ENCODE measurements at places on chromosomes 5 and 9. TPM values are rescaled to one million over a fixed set of nuclear protein-coding genes. Genes with fewer than 3 reads are reported as not detected.

IL9 gene
- total RNA-seq = 104 TPM

PHF24 gene
- total RNA-seq = 0.11 TPM

IFNK gene
- not detected for total RNA-seq

HAPLN1 gene
- total RNA-seq = not detected

DRD1 gene
- total RNA-seq = not detected

RNF180 gene
- 0.53 TPM for total RNA-seq

HSPB3 gene
- not detected for total RNA-seq

GFI1B gene
- not detected for total RNA-seq

ZNF354C gene
- 3.4 TPM for total RNA-seq

IFNA13 gene
- not detected for total RNA-seq

DNA sequence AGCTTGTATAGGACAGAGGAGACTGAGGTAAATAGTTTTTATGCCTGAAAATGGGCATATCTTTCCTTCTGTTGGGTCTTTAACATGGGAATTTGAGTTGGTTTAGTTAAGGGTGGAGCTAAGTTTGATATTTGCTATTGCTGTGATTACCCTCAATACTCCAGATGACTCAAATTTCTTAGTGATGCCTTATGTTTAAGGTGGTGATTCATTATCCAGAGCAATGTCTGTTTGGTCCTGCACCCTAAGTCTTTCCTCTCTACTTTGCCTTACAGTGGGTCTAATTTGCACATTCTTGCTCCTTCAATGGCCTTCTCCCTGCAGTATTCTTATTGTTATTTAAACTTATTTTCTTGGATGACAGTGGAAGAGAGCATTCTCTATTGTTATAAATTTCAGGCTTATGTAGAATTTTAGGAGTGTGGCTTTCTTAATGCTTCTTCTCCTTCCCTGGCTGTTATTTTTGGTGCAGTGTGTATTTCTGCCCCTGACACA lies 312.9 kb upstream of the RPS23 start:
- no peak overlapping the region for H3K27ac ChIP-seq
- H3K27me3 ChIP-seq = peaks cover 18% of the 10 kb centered on the region
- H3K4me1 ChIP-seq = no peaks in the 10 kb centered on the region
- H3K36me3 ChIP-seq = no peaks in the 10 kb centered on the region
- DNase-seq = no peak
- no peak overlapping the region for H3K4me3 ChIP-seq

DNA sequence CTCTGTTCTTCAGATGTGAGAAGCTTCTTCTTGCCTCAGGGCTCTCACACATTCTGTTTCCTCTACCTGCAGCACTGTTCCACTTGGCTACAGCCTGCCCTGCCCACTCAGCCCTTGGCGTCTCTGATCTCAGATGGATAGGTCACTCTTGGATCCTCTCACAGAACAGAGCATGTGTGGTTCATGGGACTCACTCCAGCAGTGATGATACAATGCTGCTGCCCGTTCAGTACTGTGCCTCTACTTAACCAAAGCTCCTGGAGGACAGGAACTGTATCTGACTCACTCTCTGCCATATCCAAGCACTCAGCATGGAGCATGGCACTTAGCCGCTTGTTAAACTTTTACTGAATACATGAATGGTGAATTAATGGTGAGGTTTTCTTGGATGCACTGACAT lies 3.4 kb upstream of the SPINK4 start:
- no peak overlapping the region for H3K4me3 ChIP-seq
- peaks cover 2% of the 10 kb centered on the region for H3K27me3 ChIP-seq
- no peak for DNase-seq
- peaks cover 5% of the 10 kb centered on the region for H3K4me1 ChIP-seq

GRCh38 chr5:78001197-78001596 lies 225.1 kb upstream of the TBCA start:
- H3K27ac ChIP-seq = no peak overlapping the region
- H3K27me3 ChIP-seq = no peaks in the 10 kb centered on the region
- DNase-seq = no peak
- H3K36me3 ChIP-seq = peaks cover 14% of the 10 kb centered on the region
- H3K4me1 ChIP-seq = no peaks in the 10 kb centered on the region
- H3K4me3 ChIP-seq = no peak overlapping the region

GRCh38 chr9:97307500-97308163 lies at the start of gene CCDC180:
Gene CCDC180, plus strand, starts transcription at chr9:97307659. Its CDS starts 405 bp downstream, at chr9:97308064.
- peaks cover 3% of the 10 kb centered on the region for H3K27me3 ChIP-seq
- H3K4me1 ChIP-seq = no peaks in the 10 kb centered on the region
- no peaks in the 10 kb centered on the region for H3K36me3 ChIP-seq
- H3K27ac ChIP-seq = no peak within 1 kb of the TSS
- DNase-seq = no peak
- no peak within 1 kb of the TSS for H3K4me3 ChIP-seq

- H3K4me3 ChIP-seq = no peak overlapping the region
- no peak overlapping the region for H3K27ac ChIP-seq
- H3K27me3 ChIP-seq = no peaks in the 10 kb centered on the region
- H3K36me3 ChIP-seq = peaks cover 5% of the 10 kb centered on the region
- H3K4me1 ChIP-seq = peaks cover 6% of the 10 kb centered on the region
Observed at GRCh38 chr9:15317836-15318235, 10.8 kb upstream of the TTC39B start.

GRCh38 chr9:14373336-14373666 lies 59.4 kb upstream of the NFIB start:
- no peak overlapping the region for H3K27ac ChIP-seq
- H3K4me3 ChIP-seq = no peak overlapping the region
- no peak for DNase-seq
- no peaks in the 10 kb centered on the region for H3K36me3 ChIP-seq
- no peaks in the 10 kb centered on the region for H3K27me3 ChIP-seq

DNA sequence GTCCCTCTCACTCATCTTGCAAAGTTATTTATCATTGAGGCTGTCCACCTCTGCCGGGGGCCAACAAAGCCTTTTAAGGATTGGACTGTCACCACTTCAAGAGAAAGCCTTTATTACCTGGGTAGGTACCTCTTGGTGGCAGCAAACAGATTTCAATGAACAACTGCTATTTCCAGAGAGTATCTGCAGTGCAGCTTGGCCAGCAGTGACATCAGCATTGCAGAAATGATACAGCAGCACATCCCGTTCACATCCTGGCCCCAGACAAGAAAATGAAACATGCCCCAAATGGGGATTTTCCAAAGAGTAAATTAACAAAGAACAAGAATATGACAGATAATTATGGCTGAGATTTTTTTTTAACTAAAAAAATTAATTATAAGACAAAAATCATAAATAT lies 2.3 kb upstream of the SPATA6L start:
- no peaks in the 10 kb centered on the region for H3K36me3 ChIP-seq
- peaks cover 8% of the 10 kb centered on the region for H3K27me3 ChIP-seq
- no peak for DNase-seq
- no peak overlapping the region for H3K27ac ChIP-seq
- no peak overlapping the region for H3K4me3 ChIP-seq
- H3K4me1 ChIP-seq = peaks cover 52% of the 10 kb centered on the region

GRCh38 chr5:175590471-175590881 lies 67.4 kb upstream of the HRH2 start:
- H3K4me1 ChIP-seq = no peaks in the 10 kb centered on the region
- H3K27me3 ChIP-seq = peaks cover 10% of the 10 kb centered on the region
- DNase-seq = no peak
- H3K27ac ChIP-seq = no peak overlapping the region
- H3K36me3 ChIP-seq = no peaks in the 10 kb centered on the region

GRCh38 chr5:15550502-15551112 lies 50.6 kb downstream of the FBXL7 start:
- H3K27me3 ChIP-seq = no peaks in the 10 kb centered on the region
- no peak for DNase-seq
- H3K27ac ChIP-seq = no peak overlapping the region
- H3K36me3 ChIP-seq = no peaks in the 10 kb centered on the region
- H3K4me3 ChIP-seq = no peak overlapping the region

GRCh38 chr5:2266641-2267240 lies 384.0 kb upstream of the IRX4 start:
- no peak overlapping the region for H3K4me3 ChIP-seq
- no peak for DNase-seq
- no peaks in the 10 kb centered on the region for H3K4me1 ChIP-seq
- H3K27me3 ChIP-seq = no peaks in the 10 kb centered on the region
- no peak overlapping the region for H3K27ac ChIP-seq
- no peaks in the 10 kb centered on the region for H3K36me3 ChIP-seq

- no peak overlapping the region for H3K4me3 ChIP-seq
- H3K27ac ChIP-seq = no peak overlapping the region
- DNase-seq = no peak
- H3K4me1 ChIP-seq = no peaks in the 10 kb centered on the region
- no peaks in the 10 kb centered on the region for H3K27me3 ChIP-seq
Observed at GRCh38 chr9:129685220-129685932, 19.9 kb downstream of the PRRX2 start.

GRCh38 chr9:132214027-132214622 lies 52.3 kb downstream of the NTNG2 start:
- H3K4me3 ChIP-seq = no peak overlapping the region
- H3K27ac ChIP-seq = no peak overlapping the region
- DNase-seq = no peak
- no peaks in the 10 kb centered on the region for H3K27me3 ChIP-seq
- H3K4me1 ChIP-seq = no peaks in the 10 kb centered on the region

- no peak overlapping the region for H3K27ac ChIP-seq
- no peaks in the 10 kb centered on the region for H3K36me3 ChIP-seq
- no peaks in the 10 kb centered on the region for H3K4me1 ChIP-seq
Observed at GRCh38 chr5:77006124-77006523, 24.1 kb upstream of the AGGF1 start.

- H3K4me1 ChIP-seq = no peaks in the 10 kb centered on the region
- no peak overlapping the region for H3K4me3 ChIP-seq
- H3K36me3 ChIP-seq = no peaks in the 10 kb centered on the region
- no peaks in the 10 kb centered on the region for H3K27me3 ChIP-seq
- DNase-seq = no peak
Observed at GRCh38 chr9:75593920-75594319, 296.6 kb upstream of the PCSK5 start.

DNA sequence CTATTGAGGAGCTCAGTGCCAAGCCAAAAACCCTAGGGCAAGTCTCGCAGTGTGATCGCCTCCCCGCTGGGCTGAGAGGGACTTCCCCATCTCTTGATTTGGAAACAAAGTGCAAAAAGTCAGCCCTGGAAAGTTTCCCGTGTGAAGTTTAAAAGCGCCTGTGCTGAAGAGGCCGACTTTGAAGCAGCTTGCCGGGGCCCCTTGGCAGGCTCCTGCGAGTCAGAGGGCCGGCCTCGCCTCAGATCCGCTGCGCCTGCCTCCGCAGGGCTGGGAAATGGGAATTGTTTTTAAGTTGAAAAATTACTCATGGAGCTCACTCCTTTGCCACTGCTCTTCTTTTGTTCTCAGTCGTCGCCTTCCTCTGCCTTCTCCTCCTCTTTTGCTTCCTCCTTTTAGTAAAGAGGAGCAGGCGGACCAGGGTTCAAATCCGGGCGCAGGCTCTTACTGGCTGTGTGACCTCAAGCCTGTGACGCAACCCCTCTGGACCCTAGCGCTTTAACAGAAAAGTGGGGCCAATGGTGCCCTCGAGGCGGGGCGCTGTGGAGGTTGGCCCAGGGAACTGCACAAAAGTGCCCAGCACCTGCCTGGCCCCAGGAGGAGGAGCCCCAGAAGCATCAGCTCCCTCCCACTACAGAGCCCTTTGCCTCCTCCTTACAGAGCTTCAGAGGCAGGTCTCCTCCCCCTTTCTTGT lies 14.7 kb upstream of the LHX2 start:
- no peak for DNase-seq
- peaks cover 66% of the 10 kb centered on the region for H3K27me3 ChIP-seq
- H3K36me3 ChIP-seq = peaks cover 4% of the 10 kb centered on the region
- H3K4me3 ChIP-seq = no peak overlapping the region
- no peak overlapping the region for H3K27ac ChIP-seq

DNA sequence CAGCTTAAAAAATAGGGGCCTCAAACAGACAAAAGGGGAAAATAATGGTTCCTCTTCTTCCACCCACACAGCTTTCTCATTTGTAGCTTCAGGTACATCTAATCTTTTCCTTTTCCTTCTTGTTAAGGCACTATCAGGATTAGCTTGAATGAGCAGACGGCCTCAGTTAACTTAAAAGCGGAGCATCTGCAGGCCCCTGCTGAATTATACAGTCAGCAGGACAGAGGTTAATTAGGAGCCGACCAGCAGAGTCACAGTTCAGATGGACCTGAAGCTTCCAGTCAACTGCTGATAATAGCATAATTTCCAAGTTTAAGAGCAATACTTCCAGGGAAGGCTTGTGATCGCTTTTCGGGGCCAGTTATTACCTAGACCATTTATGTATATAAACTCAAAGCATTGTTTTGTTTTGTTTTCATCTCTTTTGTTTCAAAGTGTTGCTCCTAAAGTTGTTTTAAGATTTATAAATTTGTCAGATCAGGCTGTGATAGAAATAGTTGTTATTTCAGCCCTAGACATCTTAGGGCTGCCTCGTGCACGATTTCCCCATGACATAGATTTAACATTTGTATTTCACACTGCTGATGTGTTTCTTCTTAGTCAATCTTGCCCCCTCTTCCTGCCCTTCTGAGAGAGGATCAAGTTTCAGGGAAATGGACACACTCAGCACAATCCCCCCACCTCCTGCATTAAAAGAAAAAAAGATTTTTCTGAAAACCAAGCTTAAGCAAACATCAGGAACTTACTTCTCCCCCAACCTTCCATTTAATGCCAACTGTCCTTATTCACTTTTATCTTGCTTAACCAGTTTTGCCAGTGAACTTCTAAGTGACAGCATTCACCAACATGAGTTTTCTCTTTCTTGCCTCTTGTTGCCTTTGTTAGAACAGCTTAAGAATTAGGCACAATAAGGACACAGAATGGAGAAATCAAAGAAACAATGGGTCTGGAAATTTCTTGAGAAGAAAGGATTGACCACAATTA lies 449.8 kb downstream of the ARHGEF28 start:
- H3K27me3 ChIP-seq = peaks cover 15% of the 10 kb centered on the region
- no peaks in the 10 kb centered on the region for H3K36me3 ChIP-seq
- no peak overlapping the region for H3K27ac ChIP-seq
- no peaks in the 10 kb centered on the region for H3K4me1 ChIP-seq

GRCh38 chr9:120186276-120186675 lies 393.7 kb downstream of the CDK5RAP2 start:
- no peak overlapping the region for H3K4me3 ChIP-seq
- H3K27ac ChIP-seq = no peak overlapping the region
- H3K27me3 ChIP-seq = no peaks in the 10 kb centered on the region
- DNase-seq = no peak
- H3K36me3 ChIP-seq = no peaks in the 10 kb centered on the region
- H3K4me1 ChIP-seq = no peaks in the 10 kb centered on the region

- H3K4me3 ChIP-seq = peak overlapping the region; percentile 98
- H3K4me1 ChIP-seq = peaks cover 76% of the 10 kb centered on the region
- H3K27ac ChIP-seq = peak overlapping the region; percentile 92
- H3K36me3 ChIP-seq = peaks cover 95% of the 10 kb centered on the region
- H3K27me3 ChIP-seq = no peaks in the 10 kb centered on the region
Observed at GRCh38 chr5:170293273-170293672, 4.3 kb downstream of the LCP2 start.

GRCh38 chr5:53545744-53546143 lies 14.7 kb upstream of the NDUFS4 start:
- no peak overlapping the region for H3K27ac ChIP-seq
- H3K4me3 ChIP-seq = no peak overlapping the region
- no peak for DNase-seq
- no peaks in the 10 kb centered on the region for H3K36me3 ChIP-seq

- no peaks in the 10 kb centered on the region for H3K36me3 ChIP-seq
- no peak for DNase-seq
- peaks cover 2% of the 10 kb centered on the region for H3K4me1 ChIP-seq
- peaks cover 2% of the 10 kb centered on the region for H3K27me3 ChIP-seq
- H3K4me3 ChIP-seq = no peak overlapping the region
Observed at GRCh38 chr5:34597034-34598027, 58.8 kb upstream of the RAI14 start.

- no peak for DNase-seq
- H3K27me3 ChIP-seq = peaks cover 22% of the 10 kb centered on the region
- H3K36me3 ChIP-seq = no peaks in the 10 kb centered on the region
- no peak overlapping the region for H3K4me3 ChIP-seq
Observed at GRCh38 chr5:173205916-173206315, 29.1 kb downstream of the NKX2-5 start.

All from activated T-helper 2 cell treated with anti-CD3 and anti-CD28 coated beads, Interferon-gamma antibody, Interleukin-2, Interleukin-4, amounts not matched to agents 10 μg/mL and 5 μg/mL and 100 μg/mL, durations not matched to agents 14 hours and 24 hours and 36 hours (primary cell).